ENCODE measurements at places on chromosomes 6 and 20. TPM values are rescaled to one million over a fixed set of nuclear protein-coding genes. Genes with fewer than 3 reads are reported as not detected.

PTK6 gene
- total RNA-seq = 117 TPM

PI16 gene
- 2.0 TPM for total RNA-seq

ZC3H12D gene
- 8.7 TPM for total RNA-seq

PNPLA1 gene
- 0.53 TPM for total RNA-seq

PTCHD4 gene
- 0.25 TPM for total RNA-seq

ZNF391 gene
- total RNA-seq = 1.8 TPM

FITM2 gene
- total RNA-seq = 9.5 TPM

KIAA0408 gene
- 6.5 TPM for total RNA-seq

BACH2 gene
- total RNA-seq = 1.3 TPM

DEFB124 gene
- total RNA-seq = not detected

DEFB132 gene
- total RNA-seq = not detected

CALHM4 gene
- not detected for total RNA-seq

GPR63 gene
- total RNA-seq = 1.8 TPM

RSPO3 gene
- total RNA-seq = 2.3 TPM

EFCAB8 gene
- total RNA-seq = 0.11 TPM

TOX2 gene
- 3.0 TPM for total RNA-seq

TNFRSF21 gene
- total RNA-seq = 129 TPM

METTL24 gene
- total RNA-seq = 4.3 TPM
